ENCODE measurements at places on chromosomes 3 and 15.

DNA sequence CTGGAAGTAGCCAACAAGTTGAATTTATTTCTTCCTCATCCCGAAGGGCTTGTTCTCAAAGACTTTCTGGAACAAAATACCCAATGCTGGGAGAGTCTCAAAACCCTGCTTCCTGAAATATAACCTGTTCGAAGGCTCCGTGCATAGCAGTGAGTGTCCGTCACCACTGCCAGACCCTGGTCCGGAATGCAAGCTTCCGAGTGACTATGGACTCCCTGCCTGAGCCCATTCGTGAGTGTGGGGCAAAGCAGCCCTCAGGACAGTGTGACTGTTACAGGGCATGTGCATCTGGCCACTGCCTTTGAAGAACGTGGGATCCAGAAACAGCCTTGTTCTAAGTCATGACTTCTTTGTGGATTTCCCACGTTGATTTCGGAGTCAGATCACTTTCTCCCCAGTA lies 214.5 kb upstream of the IGF1R start:
- DNase-seq: no peak

- no peak for DNase-seq
Observed at GRCh38 chr15:77454265-77454664, 33.6 kb downstream of the HMG20A start.

DNA sequence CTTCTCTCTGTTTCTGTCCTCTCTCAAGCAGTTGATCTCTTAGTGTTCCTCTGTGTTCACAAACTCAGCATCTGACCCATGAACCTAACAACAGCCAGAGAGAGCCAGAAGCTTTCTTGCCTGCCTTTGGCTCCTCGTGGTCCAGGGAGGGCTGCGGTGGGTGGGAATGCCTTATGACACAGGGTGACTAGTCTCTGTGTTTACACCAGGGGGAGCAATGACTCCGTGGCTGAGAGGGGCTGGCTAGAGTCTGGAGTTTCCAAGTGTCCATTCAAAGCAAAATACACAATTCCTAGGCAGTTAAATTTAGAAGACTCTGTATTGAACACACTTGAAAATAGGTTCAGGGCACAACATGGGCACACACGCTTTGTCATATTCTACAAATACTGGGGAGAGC lies 370.0 kb upstream of the FRG2C start:
- no peak for DNase-seq

DNA sequence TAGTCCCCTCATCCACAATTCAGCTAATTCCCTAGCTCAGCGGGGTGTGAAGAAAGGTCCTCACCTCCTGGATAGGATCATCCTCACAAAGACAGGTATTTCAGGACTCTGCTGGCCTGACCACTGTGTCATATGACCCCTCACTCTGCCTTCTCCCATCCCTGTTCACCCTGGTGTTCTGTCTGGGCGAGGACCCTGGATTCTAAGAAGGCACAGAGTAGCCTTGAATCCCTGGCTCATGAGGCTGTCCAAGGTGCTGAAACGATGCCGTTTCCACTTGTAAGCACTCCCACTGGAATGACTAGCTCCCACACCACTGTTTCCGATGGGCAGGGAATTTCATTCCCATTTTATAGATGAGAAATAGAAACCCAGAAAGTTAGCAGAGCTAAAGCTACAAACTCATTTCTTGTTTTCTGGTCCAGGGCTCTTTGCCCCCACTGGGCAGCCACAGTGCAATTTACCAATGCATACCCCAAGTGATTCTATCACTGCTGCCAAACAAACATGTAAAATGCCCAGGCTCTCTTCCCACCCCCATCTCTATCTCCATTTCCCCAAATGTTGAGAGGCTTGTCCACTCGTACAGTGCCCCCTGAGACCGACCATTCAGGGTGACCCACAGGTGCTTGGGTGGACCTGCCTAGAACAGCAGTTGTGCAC lies 83.2 kb downstream of the RAB11A start:
- DNase-seq: no peak

GRCh38 chr15:43903864-43904290 lies 77.1 kb downstream of the WDR76 start:
- peak; percentile 45 for DNase-seq

DNA sequence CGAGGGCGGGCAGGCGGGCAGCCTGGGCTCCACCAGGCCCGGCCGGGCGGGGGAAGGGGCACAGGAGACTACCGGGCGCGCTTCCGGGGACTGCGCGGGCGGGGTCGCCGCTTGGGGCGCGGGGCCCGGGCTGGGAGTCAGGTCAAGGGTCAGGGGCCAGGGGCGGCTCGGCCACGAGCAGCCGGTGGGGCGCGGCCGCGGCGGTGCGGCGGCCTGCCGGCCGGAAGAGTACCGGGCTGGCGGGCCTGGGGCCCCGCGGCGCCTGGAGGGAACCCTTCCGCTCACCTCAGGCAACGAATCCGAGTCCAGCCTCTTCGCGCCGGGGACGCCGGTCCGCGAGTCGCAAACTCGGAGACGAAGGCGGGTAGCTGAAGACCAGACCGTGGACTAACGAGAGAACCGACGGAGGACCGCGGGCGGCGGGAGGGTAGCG lies 225 bp downstream of the RHOA start:
- DNase-seq: peak; percentile 52

GRCh38 chr3:106088304-106088703 lies 219.5 kb upstream of the CBLB start:
- no peak for DNase-seq

DNA sequence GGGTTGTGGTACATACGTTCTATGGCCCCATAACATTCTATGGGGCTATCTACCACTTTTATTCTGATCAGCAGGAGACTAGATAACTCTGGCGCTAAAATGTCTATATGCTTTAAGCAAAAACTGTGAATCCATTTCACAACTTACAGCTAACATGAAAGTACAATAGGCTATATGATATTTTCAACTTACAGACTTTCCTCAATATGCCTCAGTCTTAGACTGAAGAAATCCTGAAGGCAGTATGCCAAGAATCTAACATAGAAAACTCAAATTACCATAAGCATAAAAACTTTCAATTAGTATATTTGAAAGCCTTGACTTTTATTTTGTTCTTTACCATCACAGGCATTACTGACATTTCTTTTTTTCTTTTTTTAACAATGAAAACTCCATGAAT lies 81.4 kb downstream of the CBLB start:
- no peak for DNase-seq

GRCh38 chr15:29471757-29472156 lies 202.1 kb upstream of the NSMCE3 start:
- DNase-seq: no peak
